ENCODE measurements at places on chromosomes 5 and 9.
A peak's percentile ranks its signal among the peaks of the same experiment; 100 is the strongest.

GRCh38 chr5:59357381-59357977 is 536.0 kb downstream of the PDE4D start:
- peak; percentile 26 for DNase-seq

DNA sequence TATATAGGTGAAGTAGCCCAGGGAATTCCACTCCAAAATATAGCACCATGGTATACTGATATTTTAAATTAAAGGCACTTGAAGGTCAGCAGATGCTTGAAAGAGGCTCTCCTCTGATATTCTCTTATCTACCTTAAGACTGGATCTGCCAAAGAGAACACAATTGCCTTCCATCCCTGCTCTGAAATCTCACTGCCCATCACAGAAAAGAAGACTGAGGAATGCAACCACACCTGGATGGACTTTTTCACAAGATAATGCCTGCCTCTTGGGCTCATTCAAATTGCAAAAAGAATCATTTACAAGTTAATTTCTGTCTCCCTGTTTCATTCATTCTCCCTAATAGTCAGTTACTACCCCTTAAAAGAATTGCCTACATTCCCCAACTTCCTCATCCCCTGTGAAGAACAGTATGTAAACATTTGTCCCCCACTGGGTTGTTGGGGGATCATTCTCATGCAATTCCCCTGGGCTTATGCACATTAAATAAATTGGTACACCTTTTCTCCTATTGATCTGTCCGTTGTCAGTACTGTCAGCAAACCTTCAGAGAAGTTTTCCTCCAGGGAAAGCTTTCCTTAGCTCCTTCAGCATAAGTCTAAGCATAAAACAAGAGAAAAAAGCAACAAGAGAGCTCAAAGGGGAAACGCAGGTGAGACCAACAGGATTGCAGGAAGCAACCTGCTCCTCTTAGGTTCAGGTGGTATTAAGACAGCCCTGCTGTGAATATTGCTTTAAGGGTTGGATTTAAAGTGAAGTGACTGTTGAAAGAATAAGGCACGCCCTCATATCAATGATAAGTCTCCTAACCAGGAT is 171.4 kb upstream of the SLC30A5 start:
- no peak for DNase-seq

DNA sequence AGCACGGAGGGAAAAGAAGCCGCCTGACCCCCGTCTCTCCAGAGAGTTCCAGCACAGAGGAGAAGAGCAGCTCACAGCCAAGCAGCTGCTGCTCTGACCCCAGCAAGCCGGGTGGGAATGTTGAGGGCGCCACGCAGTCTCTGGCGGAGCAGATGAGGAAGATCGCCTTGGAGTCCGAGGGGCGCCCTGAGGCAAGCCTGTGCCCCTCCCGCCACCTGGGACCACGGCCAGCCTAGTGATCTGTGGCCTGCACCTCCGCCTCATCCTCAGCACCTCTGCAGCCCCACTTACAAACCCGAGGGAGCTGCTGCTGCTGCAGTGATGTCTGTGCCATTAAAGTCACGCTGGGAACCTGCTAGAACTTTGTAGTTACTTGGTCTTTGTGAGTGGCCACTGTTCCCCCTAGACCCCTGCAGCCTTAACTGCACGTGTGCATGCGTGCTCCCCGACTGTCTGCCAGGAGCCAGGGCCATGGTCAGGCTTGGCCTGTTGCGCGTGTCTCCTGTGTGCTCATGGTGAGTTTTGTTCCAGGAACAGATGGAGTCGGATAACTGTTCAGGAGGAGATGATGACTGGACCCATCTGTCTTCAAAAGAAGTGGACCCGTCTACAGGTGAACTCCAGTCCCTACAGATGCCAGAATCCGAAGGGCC is 12.5 kb downstream of the SQSTM1 start:
- no peak for DNase-seq

- DNase-seq: no peak
Observed at GRCh38 chr9:92474587-92474986, 7.7 kb downstream of the ASPN start.

- DNase-seq: no peak
Observed at GRCh38 chr5:4372481-4372880, 767.6 kb upstream of the ADAMTS16 start.

- no peak for DNase-seq
Observed at GRCh38 chr9:136052991-136053756, 41.9 kb downstream of the NACC2 start.

DNA sequence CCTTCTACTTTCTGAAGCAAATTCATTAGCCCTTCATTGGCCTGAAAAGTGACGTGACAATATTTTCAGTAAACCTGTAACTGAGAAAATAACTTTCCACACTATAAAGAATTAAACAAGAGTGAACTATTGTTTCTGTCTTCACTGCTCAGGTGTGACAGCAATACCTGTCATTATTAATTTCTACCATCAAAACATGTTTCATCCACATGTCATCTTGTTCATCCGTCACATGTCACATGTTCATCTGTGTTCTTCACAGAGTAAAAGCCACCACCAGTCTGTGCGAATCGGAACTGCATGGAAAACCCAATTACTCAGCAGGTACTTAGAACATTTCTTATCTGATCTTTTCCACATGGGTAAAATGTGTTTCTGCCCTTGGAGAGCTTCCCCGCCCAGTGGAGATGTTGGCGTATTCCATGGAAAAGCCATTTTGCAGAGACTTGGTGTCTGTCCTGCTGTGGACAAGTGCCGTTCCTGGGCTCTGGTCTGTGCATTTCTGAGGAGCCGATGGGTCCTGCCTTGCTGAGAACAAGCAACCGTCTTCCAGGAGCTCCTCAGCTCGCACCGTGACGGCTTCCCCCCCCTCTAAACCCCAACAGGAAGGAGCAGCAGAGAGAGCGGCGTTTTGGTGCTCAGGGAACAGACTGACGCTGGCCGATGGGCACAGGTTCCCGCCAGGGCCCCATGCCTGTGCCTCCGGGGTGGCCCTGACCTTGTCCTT is 10.6 kb upstream of the EXOC3 start:
- no peak for DNase-seq

DNA sequence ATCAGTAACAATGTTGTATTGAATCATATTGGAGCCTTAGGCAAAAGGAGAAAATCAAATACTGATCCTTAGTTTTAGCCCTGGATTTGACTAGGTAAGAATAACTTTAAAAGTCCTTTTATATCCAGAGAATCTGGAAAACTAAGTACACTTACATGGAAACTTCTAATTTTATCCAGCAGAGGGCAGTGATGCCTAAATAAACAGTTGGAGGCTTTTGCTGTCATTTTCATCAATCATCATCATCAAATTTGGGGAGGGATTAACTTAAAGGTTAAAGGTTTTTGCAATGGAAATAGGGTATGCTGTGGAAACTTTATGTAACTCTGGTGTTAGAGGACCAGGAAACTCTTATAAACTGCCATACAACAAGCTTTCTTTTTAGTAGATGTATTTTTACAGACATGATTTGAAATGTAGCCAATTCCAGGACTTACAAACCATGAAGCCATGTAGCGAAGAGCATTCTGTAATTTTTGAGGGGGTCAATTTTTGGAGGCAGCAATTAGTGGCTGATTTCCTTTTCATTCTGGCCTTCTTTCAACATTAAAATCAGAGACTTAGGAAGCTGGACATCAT is 112.7 kb downstream of the OSTF1 start:
- no peak for DNase-seq

DNA sequence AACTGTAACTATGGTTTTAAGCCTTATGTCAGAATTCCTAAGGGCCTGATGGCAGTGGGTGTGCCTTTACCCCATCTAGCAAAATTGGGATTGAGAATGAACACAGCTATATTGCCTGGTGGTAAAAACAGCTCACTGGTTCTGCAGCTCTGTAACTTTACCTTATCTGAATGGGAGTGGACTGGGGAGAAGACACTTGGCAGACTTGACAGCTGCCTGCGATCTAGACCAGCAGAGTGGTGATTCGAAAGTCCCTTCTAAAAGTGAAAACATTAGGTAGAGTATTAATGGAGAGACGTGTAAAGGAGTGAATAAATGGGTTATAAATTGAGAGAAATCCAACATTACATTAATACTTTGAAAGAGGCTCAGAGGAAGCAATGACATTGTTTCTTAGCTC is 289.1 kb upstream of the EDIL3 start:
- no peak for DNase-seq

GRCh38 chr5:39578887-39579497 is 154.2 kb upstream of the DAB2 start:
- DNase-seq: no peak

- DNase-seq: no peak
Observed at GRCh38 chr5:14246350-14247053, 103.4 kb downstream of the TRIO start.

GRCh38 chr5:140868721-140869554 is at the start of gene PCDHA11:
Gene PCDHA11, plus strand, starts transcription at chr5:140868957. Its CDS starts 147 bp downstream, at chr5:140869104.
- DNase-seq: no peak

DNA sequence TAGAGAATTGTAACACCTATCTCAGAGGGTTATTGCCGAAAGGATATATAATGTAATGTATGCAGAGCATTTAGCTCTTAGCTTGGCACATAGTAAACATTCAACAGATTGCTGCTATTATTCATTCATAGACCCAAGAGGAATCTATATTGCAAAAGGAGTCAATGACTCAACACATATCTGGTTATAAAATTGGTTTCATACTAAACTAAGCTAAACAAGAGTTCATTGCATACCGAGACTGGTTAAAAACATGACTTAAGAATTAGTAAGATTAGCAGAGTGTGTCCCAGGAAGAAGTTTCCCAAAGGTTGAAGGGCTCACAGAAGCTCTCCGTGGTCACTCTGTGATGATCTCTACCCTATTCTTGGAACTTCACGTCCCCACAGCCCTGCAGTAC is 339.6 kb upstream of the CCNH start:
- DNase-seq: no peak

- DNase-seq: peak; percentile 54
Observed at GRCh38 chr5:138180183-138180782, 1.4 kb downstream of the KIF20A start.

DNA sequence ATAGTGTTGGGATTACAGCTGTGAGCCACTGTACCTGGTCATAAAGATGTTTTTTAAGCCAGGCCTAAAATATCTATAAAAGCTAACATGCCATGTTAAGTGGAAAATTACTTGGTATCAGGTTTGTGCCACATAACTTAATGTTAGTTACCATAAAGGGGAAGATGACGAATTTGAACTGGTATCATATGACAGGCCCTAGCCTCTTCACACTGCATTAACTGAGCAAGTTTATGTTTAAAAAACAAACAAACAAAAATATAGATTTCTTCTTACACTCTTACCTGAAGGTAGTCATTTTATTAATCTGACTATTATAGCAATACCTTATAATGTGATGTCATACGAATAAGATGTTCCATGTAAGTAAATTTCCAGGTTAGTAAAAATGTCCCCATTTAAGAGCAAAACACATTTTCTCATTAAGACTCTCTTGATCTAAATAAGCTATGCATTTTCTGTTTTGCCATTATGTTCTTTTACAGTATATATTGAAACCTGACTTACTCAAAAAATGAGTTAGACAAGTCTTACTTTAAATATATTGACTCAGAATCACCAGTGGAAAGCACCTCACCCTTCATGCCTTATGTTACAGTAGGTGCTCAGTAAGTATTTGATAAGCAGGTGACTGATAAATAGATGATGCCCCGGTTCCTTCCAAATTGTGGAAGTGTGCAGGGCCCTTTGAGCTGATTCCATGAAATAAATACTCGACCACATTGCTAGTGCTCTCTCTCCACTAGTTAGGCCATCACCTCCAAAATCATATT is 125.4 kb downstream of the CDC42SE2 start:
- DNase-seq: no peak

GRCh38 chr5:137252512-137252911 is 246.6 kb downstream of the SPOCK1 start:
- no peak for DNase-seq

- DNase-seq: no peak
Observed at GRCh38 chr9:27369591-27369990, 72.6 kb upstream of the EQTN start.

GRCh38 chr9:124011460-124012301 is at the start of gene LHX2:
Gene LHX2, plus strand, starts transcription at chr9:124011768. Its CDS starts 581 bp downstream, at chr9:124012349.
- DNase-seq: peak; percentile 94

Measured in DMS79 (cell line).